ENCODE measurements at places on chromosomes 4 and X.

GRCh38 chr4:48261281-48261680 is 8.4 kb downstream of the TEC start:
- no peak for DNase-seq

DNA sequence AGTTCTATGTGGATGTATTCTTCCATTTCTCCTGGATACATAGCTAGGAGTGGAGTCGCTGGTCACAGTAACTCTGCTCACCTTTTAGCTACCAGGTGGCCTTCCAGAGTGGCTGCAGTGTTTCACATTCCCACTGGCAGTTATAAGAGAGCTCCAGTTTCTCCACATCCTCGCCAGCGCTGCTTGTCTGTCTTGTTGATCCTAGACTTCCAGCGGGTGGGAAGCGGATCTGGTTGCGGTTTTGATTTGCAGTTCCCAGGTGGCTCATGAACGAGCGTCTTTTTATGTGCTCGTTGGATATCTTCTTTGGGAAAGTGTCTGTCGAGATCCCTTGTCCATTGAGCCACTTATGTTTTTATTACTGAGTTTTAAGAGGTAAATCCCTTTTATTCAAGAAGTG is 11.6 kb downstream of the TACC3 start:
- no peak for DNase-seq

DNA sequence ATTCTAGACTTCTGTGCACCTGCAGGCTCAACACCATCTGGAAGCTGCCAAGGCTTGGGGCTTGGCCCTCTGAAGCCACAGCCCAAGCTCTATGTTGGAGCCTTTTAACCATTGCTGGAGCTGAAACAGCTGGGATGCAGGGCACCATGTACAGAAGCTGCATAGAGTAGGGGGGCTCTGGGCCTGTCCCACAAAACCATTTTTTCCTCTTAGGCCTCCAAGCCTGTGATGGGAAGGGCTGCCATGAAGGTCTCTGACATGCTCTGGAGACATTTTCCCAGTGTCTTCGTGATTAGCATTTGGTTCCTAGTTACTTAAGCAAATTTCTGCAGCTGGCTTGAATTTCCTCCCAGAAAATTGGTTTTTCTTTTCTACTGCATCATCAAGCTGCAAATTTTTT is 999.3 kb upstream of the GRIA3 start:
- no peak for DNase-seq

DNA sequence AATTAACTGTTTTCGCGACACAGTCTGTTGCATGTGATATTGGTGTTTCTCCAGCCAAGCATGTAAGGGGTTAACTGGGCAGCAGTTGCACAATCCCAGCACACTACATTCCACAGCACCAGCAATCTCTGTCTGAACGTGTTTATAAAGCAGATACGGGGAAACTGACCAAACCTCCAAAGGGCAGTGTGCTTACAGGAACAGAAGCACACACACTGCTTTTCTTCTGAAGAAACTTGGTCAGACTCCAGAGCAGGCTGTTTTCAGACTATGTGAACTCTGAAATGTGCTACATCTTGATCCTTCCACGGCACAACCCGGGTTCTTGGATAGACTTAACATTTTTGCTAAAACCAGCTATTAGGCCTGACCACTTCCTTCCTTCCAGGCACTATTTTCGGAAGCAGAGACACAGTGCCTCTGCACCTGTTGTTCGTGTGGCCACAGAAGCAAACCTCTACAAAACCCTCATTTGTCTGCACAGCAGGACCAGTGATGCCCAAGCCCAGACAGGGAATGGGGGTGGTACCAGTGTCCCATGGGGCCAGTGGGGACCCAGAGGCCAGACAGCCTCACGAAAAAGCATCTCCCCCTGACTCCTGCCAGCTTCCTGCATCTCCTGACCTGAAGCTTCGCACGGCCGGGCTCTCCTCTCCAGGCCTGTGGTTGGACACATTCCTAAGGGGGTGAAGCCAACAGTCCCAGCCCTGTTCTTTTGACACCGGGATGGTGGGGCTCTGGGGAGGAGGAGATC is 90.1 kb downstream of the IRF2 start:
- peak; percentile 71 for DNase-seq

DNA sequence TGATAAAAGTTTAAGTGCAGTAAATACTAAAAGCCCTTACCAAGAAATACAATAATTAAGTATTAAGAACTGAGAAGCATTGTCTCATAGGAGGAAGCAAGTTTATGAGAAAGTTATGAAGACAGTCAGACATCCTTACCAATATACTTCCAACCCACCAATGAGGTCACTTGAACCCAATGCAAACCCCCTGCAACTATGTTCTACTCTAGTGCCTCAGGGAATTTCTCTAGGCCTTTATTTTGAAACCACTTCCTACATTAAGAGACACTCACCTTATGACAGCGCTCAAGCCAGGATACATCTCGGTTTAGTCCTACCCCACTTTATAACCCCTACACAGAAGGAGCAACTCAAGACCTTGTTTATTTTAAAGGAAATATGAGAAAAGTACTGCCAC is 61.3 kb downstream of the STPG2 start:
- DNase-seq, result no peak

DNA sequence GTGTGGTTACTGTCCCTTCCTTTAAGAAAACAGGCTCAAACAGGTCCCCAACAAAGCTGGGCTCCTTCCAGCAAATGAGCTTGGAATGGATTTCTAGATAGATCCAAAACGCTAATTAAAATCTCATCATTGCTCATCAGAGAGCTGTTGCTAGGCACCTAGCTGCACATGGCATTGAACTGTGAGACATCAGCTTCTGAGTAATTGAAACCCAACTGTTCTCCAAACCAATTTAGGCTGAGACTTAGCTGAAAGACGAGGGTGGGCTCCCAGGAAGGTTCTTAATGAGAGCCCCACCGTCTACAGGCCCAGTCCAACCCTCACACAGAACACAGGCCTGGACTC is 59.1 kb downstream of the FAM184B start:
- DNase-seq, result no peak

DNA sequence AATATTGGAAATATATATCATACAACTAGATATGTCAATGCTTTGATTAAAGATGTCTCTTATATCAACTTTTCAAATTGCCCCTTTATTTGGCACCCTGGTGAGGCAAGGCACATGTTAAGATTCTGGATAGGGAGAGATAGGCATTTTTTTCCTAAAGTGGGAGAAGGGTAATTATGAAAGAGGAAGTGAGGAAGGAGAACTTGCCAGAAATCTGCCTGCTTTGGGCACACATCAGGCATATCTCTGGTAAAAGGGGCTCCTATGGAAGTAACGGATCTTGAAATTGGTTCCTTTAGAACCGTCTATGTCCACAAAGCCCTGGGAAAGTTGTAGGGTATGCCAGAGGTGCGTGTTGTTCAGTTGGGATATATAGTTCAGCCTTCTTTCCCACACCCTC is 5.7 kb downstream of the IL15 start:
- no peak for DNase-seq

- DNase-seq, result no peak
These were observed 20.3 kb upstream of the DHX15 start for GRCh38 chr4:24604558-24605214.

GRCh38 chr4:158259955-158260575 is 49.8 kb downstream of the TMEM144 start:
- DNase-seq, result peak; percentile 13

GRCh38 chr4:63233671-63234070 is 1175.6 kb downstream of the TECRL start:
- no peak for DNase-seq

DNA sequence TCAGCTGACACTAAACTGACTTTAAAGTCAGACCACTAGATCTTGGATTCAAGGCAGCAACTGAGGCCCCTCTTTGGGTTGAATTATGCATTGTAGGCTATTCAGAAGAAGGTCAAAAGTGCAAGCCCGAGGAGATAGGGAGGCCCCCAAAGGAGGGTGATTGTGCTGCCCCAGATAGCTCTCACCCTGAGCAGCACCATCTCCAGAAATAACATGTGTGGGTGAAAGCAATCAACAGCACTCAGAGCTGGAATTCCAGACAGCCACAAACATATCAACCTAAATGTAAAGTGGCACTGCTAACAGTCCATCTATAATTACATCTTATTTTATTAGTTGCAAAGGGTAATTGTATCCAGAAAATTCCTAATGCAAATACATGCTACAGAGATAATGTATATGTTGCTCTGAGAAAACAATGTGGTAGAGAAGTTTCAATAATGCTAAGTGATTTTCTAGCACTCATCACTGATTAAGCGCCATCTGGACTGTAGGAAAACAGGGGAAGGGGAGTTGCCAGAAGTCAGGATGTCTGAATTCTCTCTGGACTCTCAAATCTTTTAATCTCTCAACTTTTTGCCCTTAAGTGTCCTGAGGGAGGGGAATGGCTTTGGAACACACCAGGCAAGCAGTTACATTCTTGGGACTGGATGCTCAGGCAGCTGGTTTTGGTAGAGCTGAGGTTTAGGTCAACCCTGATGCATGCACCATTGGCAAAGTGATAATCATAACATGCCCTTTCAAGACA is 61.8 kb upstream of the SFRP2 start:
- no peak for DNase-seq

- DNase-seq, result no peak
These were observed 148.9 kb downstream of the STIM2 start for GRCh38 chr4:27009539-27009938.

DNA sequence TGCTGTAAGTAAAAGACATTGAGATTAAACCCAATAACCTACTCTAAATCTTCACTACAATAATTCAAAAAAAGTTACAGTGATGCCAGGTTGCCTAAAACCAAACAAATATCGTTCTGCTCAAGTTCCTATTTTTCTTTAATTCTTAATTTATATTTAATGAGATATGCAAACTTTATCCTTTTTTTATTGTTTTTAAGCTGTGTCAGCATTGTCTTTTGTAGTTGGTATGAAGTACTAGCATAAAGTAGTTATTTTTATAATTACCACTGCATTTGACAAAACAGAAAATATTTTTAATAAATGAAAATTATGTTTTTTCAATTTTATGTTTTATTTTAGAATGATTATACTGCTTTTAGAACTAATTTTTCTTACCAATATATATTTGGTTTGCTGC is 1431.1 kb upstream of the PCDH7 start:
- no peak for DNase-seq

- DNase-seq, result no peak
These were observed 4.0 kb downstream of the EFNB1 start for GRCh38 chrX:68832516-68833447.

DNA sequence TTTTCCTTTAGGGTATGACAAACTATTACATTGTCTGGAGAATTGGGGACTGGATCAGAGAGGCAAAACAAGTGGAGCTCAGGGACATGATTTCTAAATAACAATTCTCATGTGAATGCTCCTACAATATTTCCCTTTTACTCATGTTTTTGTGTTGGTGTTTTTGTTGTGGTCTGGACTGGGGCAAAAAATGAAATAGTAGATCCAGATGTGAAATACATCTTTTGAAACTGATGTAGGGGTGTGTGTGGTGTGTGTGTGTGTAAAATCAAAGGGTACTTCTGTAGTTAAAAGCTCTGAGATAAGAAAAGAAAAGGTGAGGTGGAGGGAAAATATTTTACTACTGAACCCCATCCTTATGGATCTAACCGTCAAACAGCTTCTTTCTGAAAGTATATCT is 188.4 kb upstream of the RPL34 start:
- no peak for DNase-seq

DNA sequence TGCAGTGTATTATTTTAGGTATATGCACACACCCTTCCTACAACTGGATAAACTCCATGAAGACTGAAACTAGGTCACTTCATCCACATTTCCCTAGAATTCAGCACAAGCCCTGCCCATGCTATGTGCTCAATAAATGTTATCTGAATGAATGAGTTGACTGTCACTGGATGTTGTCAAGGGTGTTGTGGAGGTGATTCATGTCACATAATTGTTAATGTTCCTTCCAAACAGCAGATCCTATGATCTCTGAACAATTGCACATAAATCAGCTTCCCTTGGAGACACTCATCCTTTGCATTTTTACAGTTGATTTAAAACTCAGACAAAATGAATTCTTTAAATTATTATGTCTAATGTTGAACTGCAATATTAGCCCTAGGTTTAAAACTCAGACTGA is 154.7 kb downstream of the TSPAN5 start:
- DNase-seq, result no peak

GRCh38 chr4:161238033-161238432 is 925.8 kb downstream of the FSTL5 start:
- no peak for DNase-seq

GRCh38 chr4:174156239-174156826 is 127.1 kb downstream of the FBXO8 start:
- DNase-seq, result peak; percentile 30

- no peak for DNase-seq
These were observed 170.1 kb upstream of the SCML1 start for GRCh38 chrX:17567187-17567586.

DNA sequence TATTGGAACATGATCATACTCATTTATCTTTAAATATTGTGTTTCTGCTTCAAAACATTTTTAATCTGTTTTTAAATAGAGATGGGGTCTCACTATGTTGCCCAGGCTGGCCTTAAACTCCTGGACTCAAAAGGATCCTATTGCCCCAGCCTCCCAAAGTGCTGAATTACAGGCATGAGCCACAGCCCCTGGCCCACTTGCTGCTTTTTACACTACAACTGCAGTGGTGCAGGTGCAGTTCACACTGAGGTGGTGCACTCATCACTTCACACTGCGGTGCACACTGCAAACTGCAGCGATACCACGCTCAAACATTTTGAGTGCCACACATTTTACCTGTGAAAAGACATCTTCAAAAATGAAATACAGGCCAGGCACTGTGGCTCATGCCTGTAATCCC is 10.8 kb downstream of the RPS3A start:
- DNase-seq, result no peak

DNA sequence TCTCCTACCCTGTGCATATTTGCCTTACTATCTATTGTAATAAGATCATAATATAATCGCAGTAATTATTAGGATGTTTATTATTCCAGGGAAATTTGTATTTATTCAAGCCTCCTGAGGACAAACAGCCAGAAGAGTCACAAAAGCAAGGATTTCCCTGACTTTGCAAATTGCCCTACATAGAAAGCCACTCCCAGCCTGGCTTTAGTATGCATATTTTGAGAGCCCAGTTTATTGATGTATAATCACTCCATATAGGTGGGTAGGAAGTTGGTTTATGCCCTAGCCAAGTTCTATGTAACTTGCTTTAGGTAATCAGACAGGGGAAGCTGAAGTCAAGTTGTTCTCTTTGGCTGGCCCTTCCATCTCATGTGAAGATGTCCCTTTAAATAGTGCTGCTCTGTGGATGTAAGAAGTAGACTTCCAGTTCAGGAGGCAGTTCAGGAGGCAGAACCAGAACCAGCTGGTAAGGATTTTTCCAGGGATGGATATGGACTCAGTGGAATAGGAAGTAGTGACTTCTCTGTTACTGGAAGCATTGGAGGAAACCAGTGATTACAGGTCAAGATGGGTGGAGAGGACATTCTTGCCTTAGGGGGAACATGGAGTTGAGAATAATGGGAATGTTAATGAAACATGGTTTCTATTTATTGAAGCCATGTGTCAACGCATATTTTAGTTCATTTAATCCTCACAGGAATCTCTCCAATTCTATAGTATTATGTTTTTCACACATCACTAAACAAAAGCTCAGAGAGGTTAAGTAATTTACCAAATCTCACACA is 70.5 kb upstream of the KIT start:
- DNase-seq, result no peak

DNA sequence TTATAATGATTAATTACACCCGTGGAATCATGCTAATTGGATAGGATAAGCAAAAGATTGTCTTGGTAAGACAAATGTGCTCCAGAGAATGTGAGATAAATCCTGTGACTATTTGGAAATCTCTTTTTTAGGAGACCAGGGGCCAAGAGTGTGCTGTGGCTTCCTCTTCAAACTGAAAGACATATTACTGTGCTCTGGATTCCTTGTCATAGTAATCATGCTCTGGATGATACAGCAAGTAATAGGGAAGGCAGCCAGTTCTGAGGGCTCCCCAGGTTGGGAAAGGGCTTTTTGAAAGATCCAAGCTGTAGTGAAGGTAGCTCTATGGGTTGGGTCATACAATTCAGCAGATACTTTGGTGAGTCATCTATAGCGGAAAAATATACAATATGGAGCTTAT is 600.5 kb downstream of the PCDH18 start:
- no peak for DNase-seq
